AG08396 (cell line): ENCODE measurements at places on chromosomes 2 and 18.
A peak's percentile ranks its signal among the peaks of the same experiment; 100 is the strongest.

GRCh38 chr18:10488017-10488416 lies 33.6 kb downstream of the APCDD1 start:
- DNase-seq = peak; percentile 29

- DNase-seq = no peak
Measured at GRCh38 chr2:241554610-241555322, 3.8 kb upstream of the BOK start.

GRCh38 chr2:109422758-109423500 lies 190.8 kb downstream of the SEPTIN10 start:
- no peak for DNase-seq

- no peak for DNase-seq
Measured at GRCh38 chr2:57444752-57445430, 601.7 kb upstream of the VRK2 start.

DNA sequence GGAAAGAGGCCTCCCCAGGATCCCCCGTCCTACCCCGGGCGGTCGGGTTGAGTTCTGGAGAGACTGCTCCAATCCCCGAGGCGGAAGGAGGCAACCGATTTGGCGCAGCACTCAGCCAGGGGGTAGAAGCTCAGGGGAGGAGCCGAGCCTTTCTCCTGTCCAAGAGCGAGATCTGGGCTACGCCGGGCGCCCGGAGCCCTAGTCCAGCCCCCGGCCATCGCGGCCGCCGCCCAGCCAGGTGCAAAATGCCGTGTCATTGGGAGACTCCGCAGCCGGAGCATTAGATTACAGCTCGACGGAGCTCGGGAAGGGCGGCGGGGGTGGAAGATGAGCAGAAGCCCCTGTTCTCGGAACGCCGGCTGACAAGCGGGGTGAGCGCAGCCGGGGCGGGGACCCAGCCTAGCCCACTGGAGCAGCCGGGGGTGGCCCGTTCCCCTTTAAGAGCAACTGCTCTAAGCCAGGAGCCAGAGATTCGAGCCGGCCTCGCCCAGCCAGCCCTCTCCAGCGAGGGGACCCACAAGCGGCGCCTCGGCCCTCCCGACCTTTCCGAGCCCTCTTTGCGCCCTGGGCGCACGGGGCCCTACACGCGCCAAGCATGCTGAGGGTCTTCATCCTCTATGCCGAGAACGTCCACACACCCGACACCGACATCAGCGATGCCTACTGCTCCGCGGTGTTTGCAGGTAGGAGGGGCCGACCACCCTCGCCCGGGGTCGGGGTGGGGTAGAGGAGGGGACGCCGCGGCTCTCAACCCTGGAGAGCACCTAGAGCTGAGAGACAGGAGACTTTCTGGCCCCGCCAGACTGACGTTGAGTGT lies at the start of gene DYSF:
Gene DYSF, plus strand, starts transcription at position 158 of the 817 bp plus-strand sequence.
- peak; percentile 46 for DNase-seq

- DNase-seq = no peak
Measured at GRCh38 chr2:45257820-45258219, 248.6 kb upstream of the SIX2 start.

GRCh38 chr2:159811232-159811631 lies 13.2 kb upstream of the CD302 start:
- no peak for DNase-seq

- no peak for DNase-seq
Measured at GRCh38 chr2:190668892-190669291, 20.0 kb downstream of the NAB1 start.

DNA sequence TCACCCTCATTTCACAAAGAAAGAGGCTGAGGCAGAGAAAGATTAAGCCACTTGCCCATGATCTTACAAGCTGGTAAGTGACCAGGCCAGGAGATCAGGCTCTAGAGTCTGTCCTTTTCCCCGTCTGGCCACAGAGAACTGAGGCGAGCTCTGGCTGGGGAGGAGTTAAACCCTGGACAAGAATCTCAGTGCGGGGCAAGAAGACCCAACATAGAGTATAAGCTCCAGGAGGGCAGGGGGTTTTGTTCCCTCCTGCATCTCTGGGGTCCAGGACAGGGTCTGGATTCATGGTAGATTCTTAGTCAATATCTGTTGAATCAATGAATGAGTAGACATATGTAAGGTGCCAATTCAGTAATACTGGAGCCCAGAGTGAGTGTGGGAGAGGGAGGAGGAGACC lies 12.9 kb upstream of the INPP5D start:
- no peak for DNase-seq

DNA sequence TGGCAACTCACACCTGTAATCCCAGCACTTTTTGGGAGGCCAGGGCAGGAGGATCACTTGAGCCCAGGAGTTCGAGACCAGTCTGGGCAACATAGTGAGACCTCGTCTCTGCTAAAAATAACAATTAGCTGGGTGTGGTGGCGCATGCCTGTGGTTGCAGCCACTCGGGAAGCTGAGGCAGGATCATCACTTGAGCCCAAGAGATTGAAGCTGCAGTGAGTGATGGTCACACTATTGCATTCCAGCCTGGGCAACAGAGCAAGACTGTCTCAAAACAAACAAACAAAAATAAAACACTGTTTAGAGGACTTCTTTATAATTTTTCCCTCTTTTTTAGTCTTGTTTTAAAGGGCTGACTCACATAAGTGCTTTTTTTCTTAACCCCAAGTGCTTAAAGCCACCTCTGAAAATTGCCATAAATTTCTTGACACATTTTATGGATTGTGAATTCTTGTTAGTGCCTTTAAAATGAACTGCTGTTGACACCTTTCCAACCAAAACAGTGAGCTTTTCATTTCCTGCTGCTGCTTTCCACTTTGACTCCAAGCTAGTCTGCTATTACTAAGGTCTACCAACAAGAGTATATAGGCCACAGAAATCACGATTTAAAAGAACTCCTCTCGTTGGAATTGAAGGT lies 41.7 kb downstream of the CYP20A1 start:
- no peak for DNase-seq

- no peak for DNase-seq
Measured at GRCh38 chr2:64657411-64657810, 3.7 kb upstream of the SERTAD2 start.

GRCh38 chr2:100339823-100340222 lies 17.5 kb upstream of the LONRF2 start:
- DNase-seq = no peak

DNA sequence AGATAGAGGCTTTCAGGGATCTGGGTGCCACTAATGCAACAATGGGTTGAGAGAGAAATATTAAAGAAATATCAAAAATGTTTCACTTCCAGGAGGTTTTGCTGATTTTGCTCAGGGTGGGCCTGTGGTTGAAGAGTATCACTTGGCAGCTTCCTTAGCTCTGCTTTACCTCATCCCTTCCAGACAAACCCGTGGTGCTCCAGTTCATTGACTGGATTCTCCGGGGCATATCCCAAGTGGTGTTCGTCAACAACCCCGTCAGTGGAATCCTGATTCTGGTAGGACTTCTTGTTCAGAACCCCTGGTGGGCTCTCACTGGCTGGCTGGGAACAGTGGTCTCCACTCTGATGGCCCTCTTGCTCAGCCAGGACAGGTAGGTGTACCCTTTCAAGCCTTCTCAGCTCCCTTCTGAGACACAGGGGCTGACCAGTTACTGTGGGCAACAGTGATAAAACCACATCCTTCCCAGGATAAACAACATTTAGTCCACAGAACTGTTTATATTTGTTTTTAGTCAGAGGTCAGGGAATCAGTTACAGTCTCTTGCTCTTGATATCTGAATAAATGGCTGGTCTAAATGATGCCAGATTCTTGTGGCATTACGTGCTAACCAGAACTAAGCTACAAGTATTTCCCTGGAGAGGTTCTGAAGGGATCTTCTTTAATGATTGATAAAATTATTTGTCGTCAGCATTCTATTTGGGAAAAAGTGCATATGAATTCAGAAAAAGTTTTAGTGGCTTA lies 7.0 kb downstream of the SLC14A1 start:
- peak; percentile 58 for DNase-seq

GRCh38 chr18:54958704-54959625 lies at the start of gene CCDC68:
Gene CCDC68, minus strand, starts transcription at chr18:54959461. Its CDS starts 16,670 bp downstream, at chr18:54942791.
- peak; percentile 53 for DNase-seq

DNA sequence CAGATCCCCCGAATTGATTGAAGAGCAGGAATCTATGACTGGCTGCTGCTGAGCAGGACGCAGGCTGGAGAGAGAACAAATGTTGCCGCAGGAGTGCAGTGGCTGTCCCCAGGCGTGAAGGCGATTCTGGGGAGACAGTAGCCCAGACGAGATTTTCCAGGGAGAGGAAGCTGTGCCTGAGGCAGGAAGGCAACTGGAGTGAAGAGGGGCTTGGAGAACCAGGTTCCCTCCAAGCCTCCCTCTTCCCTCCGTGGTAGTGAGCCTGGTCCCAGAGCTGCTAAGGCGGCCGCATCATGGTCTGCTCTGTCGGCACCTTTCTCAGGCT lies 1.3 kb upstream of the NPPC start:
- DNase-seq = no peak

DNA sequence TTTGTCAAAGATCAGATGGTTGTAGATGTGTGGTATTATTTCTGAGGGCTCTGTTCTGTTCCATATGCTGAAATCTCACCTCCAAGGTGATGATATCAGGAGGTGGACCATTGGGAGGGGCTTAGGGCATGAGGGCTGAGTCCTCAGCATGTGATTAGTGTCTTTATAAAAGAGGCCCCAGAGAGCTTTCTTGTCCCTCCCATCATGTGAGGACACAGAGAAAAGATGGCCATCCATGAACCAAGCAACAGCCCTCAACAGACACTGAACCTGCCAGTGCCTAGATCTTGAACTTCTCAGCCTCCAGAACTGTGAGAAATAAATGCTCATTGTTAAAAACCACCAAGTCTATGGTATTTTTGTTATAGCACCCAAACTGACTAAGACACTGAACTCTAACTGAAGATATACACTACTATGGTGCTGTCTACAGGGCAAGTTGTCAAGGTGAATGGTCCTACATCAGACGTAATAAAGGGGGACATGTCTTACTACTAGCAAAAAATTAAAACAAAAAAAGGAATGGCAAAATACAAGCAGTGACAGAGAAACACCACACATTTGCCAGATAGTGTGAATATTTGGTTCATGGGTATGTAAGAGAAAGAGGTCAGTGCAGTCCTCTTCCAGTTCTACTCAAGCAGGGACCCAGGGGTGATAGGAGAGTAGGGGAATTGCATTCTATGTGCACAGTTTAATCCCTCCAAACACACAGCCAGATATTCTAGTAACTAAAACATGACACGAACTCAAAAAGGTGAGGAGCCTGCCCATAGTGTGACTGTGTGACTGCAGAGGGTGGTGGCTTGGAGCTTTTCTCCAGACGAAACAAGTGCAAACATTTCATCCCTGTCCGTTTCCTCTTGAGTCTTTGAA lies 164.4 kb upstream of the MYCN start:
- no peak for DNase-seq

DNA sequence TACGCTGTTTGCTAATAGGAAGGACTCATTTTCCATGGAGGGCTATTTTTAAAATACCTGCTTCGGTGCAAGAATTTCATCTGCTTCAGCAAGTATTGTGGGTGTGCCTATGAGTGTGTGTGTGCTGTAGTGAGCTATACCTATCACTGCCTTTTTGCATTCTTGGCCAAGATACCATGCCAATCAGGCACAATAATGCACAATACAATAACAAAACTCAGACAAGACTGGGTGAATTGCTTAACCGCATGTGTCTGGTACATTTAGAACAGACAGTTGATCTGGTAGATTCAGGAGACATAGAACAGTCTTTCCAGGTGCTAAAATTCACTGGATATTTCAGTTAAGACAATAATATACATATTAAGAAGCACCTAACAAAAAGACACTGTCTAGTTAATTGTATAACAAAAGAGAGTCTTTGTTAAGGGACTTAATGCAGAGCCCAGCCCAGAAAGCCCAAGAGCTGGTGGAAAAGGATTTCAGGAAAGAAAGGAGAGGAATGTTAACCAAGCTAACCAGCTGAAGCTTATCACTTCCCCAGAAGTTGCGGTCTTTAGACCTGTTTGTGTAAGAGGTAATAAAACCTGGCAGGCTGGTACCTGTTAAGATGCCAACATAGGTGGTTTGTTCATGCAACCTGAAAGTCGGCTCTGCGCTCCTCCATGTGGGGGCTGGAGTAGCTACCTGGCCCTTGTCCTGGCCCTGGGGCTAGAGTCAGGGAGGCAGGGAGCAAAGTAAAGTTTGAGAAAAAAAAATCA lies 153.3 kb upstream of the RBMS1 start:
- DNase-seq = no peak

GRCh38 chr18:23838233-23838632 lies 149.0 kb downstream of the LAMA3 start:
- DNase-seq = no peak

- no peak for DNase-seq
Measured at GRCh38 chr2:208722731-208723130, 316.1 kb downstream of the PTH2R start.

DNA sequence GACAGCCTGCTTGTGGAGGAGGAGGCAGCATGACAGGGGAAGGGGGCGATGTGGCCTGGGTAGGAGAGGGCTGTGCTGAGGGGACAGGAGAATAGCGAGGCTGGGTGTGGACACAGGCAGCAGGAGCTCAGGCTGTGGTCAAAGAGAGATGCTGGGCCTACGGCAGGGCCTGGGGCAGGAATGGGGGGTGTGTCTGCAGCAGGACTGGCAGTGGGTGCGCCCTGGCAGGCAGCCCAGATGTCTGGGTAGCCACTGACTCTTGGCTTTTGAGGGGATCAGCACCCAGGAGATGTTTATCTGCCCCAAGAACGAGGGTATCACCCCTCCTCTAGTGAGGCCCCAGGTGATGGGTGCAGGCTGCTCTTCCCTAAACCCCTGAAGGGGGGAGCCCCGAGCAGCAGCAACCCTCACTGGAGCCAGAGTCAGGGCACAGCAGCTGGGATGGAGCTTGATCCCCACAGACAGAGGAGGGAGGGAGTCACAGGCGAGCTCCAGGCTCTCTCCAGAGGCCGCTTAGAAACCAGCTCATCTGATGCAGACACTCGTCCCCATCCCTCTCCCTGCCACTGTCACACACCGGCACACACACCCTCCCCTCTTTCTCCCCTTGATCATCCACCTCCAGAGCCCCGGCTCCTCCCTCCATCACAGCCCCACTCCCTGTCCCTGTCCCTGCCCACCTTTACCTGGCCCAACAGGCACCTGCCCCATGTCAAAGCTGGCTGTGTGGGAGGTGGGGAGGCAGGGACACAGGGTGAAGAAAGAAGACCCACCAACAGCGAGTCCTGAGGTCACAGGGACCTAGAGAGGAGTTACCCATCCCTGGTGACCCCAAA lies 29.8 kb upstream of the TNS1 start:
- peak; percentile 4 for DNase-seq

- DNase-seq = no peak
Measured at GRCh38 chr2:14905571-14905970, 273.1 kb downstream of the LRATD1 start.

DNA sequence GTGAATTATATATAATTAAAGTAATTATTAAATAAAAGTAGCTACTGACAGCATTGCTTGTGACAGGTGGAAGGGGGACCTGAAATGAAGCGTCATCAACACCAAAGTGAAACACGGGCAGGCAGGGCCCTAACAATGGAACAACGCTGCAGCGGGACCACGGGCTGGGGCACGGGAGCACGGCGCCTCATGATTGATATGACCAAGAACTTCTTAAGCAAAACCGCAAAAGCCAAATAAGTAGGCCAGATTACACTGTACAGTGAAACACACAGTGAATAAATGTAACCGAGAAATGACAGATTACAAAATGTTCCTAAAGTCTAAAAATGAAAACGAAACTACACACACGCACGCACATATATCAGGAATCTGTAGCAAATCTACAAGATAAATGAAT lies 81.4 kb downstream of the SNTG2 start:
- DNase-seq = no peak
